Colonic mucosa (tissue), 4 donors: ENCODE measurements at places on chromosomes 1 and 21. TPM values are rescaled to one million over a fixed set of nuclear protein-coding genes. Genes with fewer than 3 reads are reported as not detected.

Gene B3GALT2
- total RNA-seq = 0.80 TPM

Gene ADAMTS5
- total RNA-seq = 0.96 TPM

Gene NUDT4B
- not detected for total RNA-seq

Gene CNKSR1
- total RNA-seq = 46.8 TPM

- no peaks in the 10 kb centered on the region for H3K4me1 ChIP-seq
- no peak overlapping the region for H3K27ac ChIP-seq
- no peak for DNase-seq
- no peak overlapping the region for H3K4me3 ChIP-seq
- H3K27me3 ChIP-seq = no peaks in the 10 kb centered on the region
- no peaks in the 10 kb centered on the region for H3K36me3 ChIP-seq
Measured at GRCh38 chr21:29359718-29360117, 61.0 kb downstream of the BACH1 start.

GRCh38 chr1:172145656-172146055 is 274.8 kb upstream of the C1orf105 start:
- H3K4me1 ChIP-seq = no peaks in the 10 kb centered on the region
- DNase-seq = no peak
- no peaks in the 10 kb centered on the region for H3K36me3 ChIP-seq
- no peaks in the 10 kb centered on the region for H3K27me3 ChIP-seq
- no peak overlapping the region for H3K4me3 ChIP-seq

GRCh38 chr1:156961709-156962108 is 41.3 kb downstream of the LRRC71 start:
- peaks cover 5% of the 10 kb centered on the region for H3K36me3 ChIP-seq
- no peak overlapping the region for H3K4me3 ChIP-seq
- no peak overlapping the region for H3K27ac ChIP-seq
- no peaks in the 10 kb centered on the region for H3K27me3 ChIP-seq

- peak overlapping the region; percentile 80 for H3K27ac ChIP-seq
- H3K36me3 ChIP-seq = no peaks in the 10 kb centered on the region
Measured at GRCh38 chr1:10687782-10688408, 108.6 kb downstream of the CASZ1 start.

- H3K27ac ChIP-seq = no peak overlapping the region
- H3K36me3 ChIP-seq = no peaks in the 10 kb centered on the region
- no peaks in the 10 kb centered on the region for H3K4me1 ChIP-seq
- H3K4me3 ChIP-seq = no peak overlapping the region
- H3K27me3 ChIP-seq = no peaks in the 10 kb centered on the region
Measured at GRCh38 chr1:67700220-67700619, 15.2 kb downstream of the GADD45A start.

DNA sequence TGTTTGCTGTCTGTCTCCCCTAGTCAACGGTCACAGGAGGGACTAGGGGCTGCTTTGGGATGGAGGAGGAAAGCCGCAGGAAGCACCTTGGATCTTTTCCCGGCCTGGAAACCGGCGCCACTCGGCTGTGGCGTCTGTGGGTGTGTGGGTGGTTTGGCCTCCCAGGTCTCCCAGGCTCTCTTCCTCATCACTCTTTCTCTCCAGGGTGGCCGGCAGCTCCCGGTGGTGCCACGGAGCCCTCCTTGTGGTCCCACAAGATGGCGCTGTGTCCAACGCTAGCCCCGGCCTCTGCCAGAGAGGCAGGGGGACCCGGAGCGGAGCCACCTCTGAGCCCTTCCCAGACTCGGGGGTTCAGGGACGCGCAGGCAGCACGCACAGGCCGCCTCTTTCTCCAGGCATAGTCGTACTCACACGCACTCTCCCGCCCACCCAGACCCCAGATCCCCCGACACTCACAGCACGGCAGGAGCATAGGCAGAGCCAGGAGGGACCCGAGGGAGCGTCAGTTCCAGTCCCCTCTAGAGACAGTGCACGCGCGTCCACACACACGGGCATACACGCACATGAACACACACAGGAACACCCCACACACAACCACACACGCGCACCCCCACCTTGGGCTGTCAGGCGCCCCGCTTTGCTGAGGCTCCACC is 31.2 kb downstream of the CDCP2 start:
- peak overlapping the region; percentile 25 for H3K4me3 ChIP-seq
- H3K27ac ChIP-seq = no peak overlapping the region
- peak; percentile 89 for DNase-seq
- no peaks in the 10 kb centered on the region for H3K27me3 ChIP-seq
- peaks cover 4% of the 10 kb centered on the region for H3K4me1 ChIP-seq

- H3K36me3 ChIP-seq = no peaks in the 10 kb centered on the region
- H3K27ac ChIP-seq = no peak overlapping the region
- no peak overlapping the region for H3K4me3 ChIP-seq
- no peak for DNase-seq
- H3K4me1 ChIP-seq = no peaks in the 10 kb centered on the region
Measured at GRCh38 chr1:62457955-62458354, 21.1 kb downstream of the USP1 start.

GRCh38 chr1:96515925-96516324 is 205.7 kb upstream of the PTBP2 start:
- H3K27me3 ChIP-seq = no peaks in the 10 kb centered on the region
- H3K4me1 ChIP-seq = no peaks in the 10 kb centered on the region

DNA sequence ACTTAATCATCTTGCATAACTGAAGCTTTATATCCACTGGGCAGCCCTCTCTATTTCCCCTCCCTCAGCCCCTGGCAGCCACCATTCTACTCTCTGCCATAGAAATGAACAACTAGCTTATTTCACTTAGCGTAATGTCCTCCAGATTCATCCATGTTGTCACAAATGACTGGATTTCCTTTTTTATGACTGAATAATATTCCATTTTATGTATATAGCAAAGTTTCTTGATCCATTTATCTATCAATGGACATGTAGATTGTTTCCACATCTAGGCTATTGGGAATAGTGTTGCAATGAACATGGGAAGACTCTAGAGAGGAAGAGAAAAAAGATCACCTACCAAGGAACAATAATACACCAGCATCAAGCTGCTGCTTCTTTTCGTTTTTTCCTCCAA is 32.1 kb upstream of the EEIG2 start:
- H3K27ac ChIP-seq = no peak overlapping the region
- no peaks in the 10 kb centered on the region for H3K27me3 ChIP-seq
- H3K4me3 ChIP-seq = no peak overlapping the region
- no peak for DNase-seq
- no peaks in the 10 kb centered on the region for H3K36me3 ChIP-seq
- H3K4me1 ChIP-seq = no peaks in the 10 kb centered on the region

GRCh38 chr1:1200876-1201810 is 5.2 kb downstream of the TNFRSF18 start:
- no peak overlapping the region for H3K27ac ChIP-seq
- peaks cover 1% of the 10 kb centered on the region for H3K4me1 ChIP-seq
- H3K27me3 ChIP-seq = peaks cover 33% of the 10 kb centered on the region
- DNase-seq = peak; percentile 54
- no peaks in the 10 kb centered on the region for H3K36me3 ChIP-seq
- H3K4me3 ChIP-seq = peak overlapping the region; percentile 27

GRCh38 chr1:7613851-7614205 is 157.3 kb upstream of the VAMP3 start:
- no peak overlapping the region for H3K4me3 ChIP-seq
- no peaks in the 10 kb centered on the region for H3K36me3 ChIP-seq
- H3K27me3 ChIP-seq = no peaks in the 10 kb centered on the region
- H3K27ac ChIP-seq = no peak overlapping the region
- H3K4me1 ChIP-seq = no peaks in the 10 kb centered on the region

- no peak overlapping the region for H3K4me3 ChIP-seq
- DNase-seq = no peak
- no peaks in the 10 kb centered on the region for H3K36me3 ChIP-seq
- no peaks in the 10 kb centered on the region for H3K27me3 ChIP-seq
- H3K27ac ChIP-seq = no peak overlapping the region
Measured at GRCh38 chr1:233859446-233859845, 45.0 kb upstream of the SLC35F3 start.

GRCh38 chr1:181159451-181160140 is 71.1 kb downstream of the IER5 start:
- no peaks in the 10 kb centered on the region for H3K27me3 ChIP-seq
- H3K4me3 ChIP-seq = no peak overlapping the region
- H3K4me1 ChIP-seq = peaks cover 7% of the 10 kb centered on the region
- H3K27ac ChIP-seq = no peak overlapping the region
- no peaks in the 10 kb centered on the region for H3K36me3 ChIP-seq
- DNase-seq = peak; percentile 82
